ENCODE measurements at places on chromosomes 3 and 15.

GRCh38 chr15:39746714-39747276 lies 35.8 kb downstream of the FSIP1 start:
- no peak for DNase-seq

- DNase-seq: peak; percentile 47
Measured at GRCh38 chr3:104546301-104546700, 820.4 kb upstream of the ALCAM start.

DNA sequence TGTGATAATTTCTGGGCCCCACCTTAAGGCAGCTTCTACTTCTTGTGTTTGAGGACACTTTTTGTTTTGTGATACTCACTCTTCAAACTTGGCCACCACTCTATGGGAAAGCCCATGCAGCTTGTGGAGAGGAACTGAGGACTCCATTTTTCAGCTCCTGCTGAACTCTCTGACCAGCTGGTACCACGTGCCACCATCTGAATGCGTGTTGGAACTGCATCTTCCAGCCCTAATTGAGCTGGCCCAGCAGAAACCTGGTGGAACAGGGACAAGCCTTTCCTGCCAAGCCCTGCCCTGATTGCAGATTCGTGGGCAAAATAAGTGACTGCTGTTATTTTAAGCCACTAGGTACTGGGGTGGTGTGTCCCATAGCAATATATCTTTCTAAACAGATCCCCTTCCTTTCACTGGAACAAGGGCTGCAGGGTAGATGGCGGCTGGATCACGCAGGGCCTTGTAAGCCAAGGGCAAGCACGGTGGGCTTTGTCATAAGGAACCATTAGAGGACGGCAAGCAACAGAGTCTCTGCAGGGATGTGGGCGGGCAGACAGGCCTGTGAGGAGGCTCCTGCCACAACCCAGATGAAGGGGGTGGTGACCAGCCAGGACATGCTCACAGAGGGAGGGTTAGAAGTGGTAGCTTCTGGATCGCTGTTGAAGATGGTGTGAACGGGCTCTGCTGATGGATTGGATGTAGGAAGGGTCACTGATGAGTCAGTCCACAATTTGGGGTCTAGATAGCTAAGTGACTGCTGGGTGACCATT lies 9.5 kb downstream of the H1-8 start:
- no peak for DNase-seq

DNA sequence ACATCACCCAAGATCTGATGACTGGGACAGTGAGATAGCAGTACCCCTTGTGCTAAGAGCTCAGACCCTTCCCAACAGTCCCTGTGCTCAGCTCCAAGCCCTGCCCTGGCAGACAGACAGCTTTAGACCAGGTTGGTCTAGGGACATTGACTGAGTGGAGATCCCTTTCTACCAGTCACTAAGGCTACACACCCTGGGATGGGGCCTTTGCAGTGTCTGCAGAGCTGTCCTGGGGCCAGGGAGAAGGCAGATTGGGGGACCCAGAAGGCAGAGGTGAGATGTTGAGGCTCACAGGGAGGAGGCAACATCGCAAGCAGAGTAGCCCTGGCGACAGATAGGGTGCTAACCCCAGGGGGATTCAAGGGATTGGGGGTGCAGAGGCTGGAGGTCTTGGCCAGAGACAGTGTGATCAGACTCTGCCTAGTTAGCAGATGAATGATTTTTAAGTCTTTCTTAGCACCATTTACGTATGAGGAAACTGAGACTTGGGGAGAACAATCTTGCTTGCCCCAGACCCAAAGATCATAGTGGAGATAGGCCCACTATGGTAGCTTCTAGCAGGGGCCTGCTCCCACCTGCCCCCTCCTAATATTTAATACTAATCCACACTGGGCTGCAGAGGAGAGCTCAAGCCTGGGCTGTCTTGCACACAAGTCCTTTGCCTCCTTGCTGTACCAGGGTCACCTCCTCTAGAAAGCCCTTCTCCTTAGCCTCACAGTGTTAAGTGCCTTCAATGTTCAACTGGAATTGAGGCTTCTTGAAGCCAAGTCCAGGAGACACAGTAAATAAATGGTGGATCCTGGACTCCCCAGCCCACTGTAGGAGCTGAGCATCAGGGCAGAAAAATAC lies 32.6 kb downstream of the HMCES start:
- no peak for DNase-seq

DNA sequence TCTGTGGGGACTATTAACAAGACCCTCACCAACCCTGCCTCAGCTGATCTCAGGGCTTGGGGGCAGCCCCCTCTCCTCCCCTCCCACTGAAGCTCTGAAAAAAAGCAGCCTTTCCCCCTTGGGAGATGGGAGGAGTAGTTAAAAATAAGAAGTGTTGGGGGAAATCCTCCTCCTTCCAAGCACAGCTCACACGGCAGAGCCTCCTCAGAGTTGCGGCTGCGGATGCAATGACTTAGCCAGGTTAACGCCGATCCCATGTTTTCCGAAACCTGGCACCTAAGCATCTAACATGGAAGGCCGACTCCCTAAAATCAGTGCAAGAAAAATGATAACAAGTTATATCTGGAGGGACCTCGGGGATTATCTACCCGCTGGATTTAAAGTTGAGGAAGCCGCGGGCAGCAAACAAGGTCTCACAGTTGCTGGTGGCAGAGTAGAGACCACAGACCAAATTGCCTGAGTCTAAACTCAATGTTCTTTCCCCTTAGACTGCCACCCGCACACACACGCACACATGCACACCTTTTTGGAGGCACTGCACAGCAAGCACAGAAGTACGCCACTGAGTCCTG lies 1.1 kb upstream of the TPM1 start:
- no peak for DNase-seq

DNA sequence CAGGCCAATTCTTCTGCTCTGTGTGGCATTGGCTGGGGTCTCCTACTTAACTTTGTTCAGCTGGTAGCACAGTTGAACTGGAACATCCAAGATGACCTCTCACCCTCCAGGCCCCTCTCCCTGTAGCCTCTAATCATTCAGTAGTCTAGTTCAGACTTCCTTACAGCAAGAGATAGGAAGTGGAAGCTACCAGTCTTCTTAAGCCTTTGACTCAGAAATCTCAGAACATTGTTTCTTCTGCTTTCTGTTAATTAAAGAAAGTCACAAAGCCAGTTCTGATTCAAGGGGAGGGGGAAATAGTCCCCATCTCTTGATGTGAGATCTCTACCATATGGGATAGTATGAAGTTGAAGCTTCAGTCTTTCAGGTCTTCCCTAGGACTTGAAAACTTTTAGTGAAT lies 18.8 kb upstream of the SACM1L start:
- no peak for DNase-seq

DNA sequence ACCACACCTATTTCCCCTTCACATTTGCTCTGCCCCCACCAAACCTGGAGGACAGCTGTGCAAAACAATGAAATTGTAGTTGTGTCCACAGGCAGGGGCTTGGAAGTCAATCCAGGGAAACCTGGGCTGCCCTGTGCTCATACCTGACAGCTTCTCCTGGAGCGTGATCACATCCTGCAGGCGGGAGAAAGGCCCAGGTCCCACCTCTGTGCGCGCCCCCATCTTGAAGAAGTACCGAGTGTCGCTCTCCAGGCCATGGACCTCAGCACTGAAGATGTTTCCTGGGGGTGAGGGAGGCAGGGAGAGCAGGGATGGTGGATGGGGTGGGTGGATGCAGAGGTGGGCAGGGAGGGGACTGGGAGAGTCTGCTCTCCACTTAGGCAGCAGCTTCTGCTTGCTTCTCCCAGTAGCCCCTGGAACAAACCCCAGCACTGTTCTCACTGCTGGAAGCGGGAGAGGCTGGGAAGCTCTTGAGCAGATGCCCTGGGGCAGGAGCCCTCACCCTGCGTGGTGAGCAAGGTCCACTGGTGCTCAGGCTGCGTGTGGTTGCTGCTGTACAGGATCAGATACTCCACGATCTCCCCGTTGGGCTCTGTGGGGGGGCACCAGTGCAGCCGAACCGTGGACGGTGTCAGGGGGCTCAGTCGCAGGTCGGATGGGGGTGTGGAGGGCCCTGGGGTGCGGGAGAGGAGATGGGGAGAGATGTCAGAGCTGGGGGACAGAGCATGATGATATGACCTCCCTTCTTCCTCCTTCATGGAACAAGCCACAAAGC lies 10.7 kb upstream of the IGDCC3 start:
- no peak for DNase-seq

GRCh38 chr3:177753451-177754155 lies 556.3 kb upstream of the TBL1XR1 start:
- no peak for DNase-seq

DNA sequence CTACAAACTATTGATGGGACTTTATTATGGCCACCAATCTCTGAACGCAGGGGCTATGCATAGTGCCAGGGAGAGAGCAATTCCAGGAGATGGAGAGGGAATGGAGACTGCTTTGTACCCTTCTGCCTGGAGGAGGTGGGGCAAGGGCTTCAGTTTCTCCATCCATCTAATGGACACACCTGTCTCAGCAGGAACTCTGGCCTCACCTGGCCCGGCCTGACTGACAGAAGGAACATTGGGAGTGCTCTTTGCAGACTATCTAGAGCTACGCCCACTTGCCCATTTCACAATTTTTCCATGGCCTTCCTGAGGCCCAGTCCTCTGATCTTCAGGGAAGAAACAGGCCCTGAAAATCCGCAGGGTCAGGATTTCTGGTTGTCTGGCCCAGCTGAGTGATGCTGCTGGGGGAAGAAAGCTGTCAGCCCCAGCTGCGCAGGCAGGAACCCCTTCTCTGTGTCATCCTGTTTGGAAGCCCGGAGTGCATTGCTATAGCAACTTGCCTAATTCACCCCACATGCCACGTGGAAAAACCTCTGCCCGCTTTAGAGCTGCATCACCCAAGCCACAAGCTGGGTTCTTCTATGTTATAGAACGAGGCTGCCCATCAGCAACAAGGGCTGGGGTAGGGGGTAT lies 6.4 kb downstream of the ITGA11 start:
- DNase-seq: no peak

DNA sequence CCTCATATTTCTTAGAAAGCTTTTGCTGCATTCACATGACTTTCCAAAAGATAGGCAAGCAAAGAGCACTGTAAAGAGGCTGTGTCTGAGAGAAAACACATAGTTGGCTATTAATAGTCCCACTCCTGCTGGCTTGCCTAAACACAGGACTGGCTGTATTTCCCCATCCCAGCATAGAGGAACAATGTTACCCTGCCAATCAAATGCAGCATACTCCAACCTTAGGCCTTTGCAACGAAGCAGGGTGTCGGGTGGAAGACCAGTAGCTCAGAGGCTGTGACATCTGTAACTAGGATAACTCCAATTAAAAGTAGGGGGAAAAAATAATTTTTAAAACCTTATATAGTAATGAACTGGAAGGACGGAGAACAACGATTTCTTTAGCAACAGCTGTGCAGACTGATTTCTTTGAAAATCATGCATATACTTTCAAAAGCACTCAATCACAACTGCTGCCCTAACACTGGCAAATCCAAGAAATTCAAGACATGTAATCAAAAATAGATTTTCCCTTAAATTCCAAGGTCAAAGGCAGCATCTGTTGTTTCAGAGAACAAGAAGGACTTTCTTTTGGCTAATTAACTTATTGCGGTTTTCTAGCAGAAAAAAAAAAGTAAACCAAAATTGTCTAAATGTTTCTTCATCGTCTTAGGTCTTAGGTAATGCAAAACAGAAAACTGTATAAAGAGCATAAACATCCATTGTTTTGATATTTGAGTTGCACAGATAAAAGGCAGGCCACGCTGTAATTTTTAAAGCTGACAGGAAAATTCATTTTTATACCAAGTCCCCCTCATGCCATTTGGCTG lies 139.3 kb downstream of the TNIK start:
- peak; percentile 81 for DNase-seq

GRCh38 chr15:92813485-92813884 lies 86.6 kb upstream of the CHD2 start:
- no peak for DNase-seq

DNA sequence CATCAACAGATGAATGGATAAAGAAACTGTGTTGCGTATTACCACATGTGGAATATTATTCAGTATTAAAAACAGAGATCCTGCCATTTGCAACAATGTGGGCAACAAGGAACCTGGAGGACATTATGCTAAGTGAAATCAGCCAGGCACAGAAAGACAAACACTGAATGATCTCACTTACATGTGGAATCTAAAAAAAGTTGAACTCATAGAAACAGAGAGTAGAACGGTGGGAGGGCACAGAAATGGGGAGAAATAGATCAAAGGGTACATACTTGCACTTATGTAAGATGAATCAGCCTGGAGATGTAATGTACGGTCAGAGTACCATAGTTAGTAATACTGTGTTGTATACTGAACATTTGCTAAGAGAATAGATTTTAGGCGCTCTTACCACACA lies 29.8 kb upstream of the MUC13 start:
- DNase-seq: no peak

DNA sequence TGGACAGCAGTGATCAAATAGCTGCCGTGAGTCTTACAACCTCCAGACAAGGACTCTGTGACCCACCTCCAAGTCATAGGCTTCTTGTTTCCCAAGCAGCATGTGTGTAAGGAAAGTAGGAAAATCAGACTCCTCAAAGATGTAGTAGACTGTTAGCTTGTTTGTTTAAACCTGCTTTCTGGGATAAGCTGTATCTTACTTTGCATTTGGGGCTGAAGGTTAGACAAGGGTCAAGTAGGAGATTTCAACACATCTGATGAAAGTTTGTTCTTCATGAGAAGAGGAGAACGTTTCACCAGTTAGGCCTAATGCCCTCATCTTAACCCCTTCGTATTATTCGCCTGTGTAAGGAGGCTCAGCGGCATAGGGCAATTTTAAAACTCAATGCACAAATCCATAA lies 756.4 kb upstream of the NR2F2 start:
- DNase-seq: no peak

GRCh38 chr3:159028706-159029105 lies 226.9 kb downstream of the MFSD1 start:
- no peak for DNase-seq
